ENCODE measurements at places on chromosomes 12 and 14. TPM values are rescaled to one million over a fixed set of nuclear protein-coding genes. Genes with fewer than 3 reads are reported as not detected.

MGP gene
- 4.0 TPM for polyA plus RNA-seq

GYS2 gene
- not detected for polyA plus RNA-seq

NGB gene
- polyA plus RNA-seq: not detected

AKAP5 gene
- polyA plus RNA-seq: 0.77 TPM

OLR1 gene
- 13.0 TPM for polyA plus RNA-seq

GCH1 gene
- polyA plus RNA-seq: 0.67 TPM

PSMB5 gene
- polyA plus RNA-seq: 292 TPM

OAS1 gene
- polyA plus RNA-seq: 0.19 TPM

PRPF39 gene
- 33.0 TPM for polyA plus RNA-seq

GPR68 gene
- 0.83 TPM for polyA plus RNA-seq

TMEM233 gene
- polyA plus RNA-seq: not detected

BCL2L2 gene
- 21.5 TPM for polyA plus RNA-seq

PTPN6 gene
- polyA plus RNA-seq: 0.07 TPM

DHH gene
- not detected for polyA plus RNA-seq

COA8 gene
- 25.8 TPM for polyA plus RNA-seq

DDN gene
- 0.04 TPM for polyA plus RNA-seq

HVCN1 gene
- 6.9 TPM for polyA plus RNA-seq

LMNTD1 gene
- polyA plus RNA-seq: 0.57 TPM

MANSC4 gene
- polyA plus RNA-seq: not detected

IL22 gene
- polyA plus RNA-seq: not detected

POLE2 gene
- 5.8 TPM for polyA plus RNA-seq

PPP4R4 gene
- polyA plus RNA-seq: 0.65 TPM

NOVA1 gene
- 4.2 TPM for polyA plus RNA-seq

ENDOU gene
- 0.10 TPM for polyA plus RNA-seq

POU6F1 gene
- 3.1 TPM for polyA plus RNA-seq

NKX2-1 gene
- polyA plus RNA-seq: not detected

GAS2L3 gene
- polyA plus RNA-seq: 5.6 TPM

Measured in AG04450 (cell line).